ENCODE measurements at places on chromosomes 2 and 18.

DNA sequence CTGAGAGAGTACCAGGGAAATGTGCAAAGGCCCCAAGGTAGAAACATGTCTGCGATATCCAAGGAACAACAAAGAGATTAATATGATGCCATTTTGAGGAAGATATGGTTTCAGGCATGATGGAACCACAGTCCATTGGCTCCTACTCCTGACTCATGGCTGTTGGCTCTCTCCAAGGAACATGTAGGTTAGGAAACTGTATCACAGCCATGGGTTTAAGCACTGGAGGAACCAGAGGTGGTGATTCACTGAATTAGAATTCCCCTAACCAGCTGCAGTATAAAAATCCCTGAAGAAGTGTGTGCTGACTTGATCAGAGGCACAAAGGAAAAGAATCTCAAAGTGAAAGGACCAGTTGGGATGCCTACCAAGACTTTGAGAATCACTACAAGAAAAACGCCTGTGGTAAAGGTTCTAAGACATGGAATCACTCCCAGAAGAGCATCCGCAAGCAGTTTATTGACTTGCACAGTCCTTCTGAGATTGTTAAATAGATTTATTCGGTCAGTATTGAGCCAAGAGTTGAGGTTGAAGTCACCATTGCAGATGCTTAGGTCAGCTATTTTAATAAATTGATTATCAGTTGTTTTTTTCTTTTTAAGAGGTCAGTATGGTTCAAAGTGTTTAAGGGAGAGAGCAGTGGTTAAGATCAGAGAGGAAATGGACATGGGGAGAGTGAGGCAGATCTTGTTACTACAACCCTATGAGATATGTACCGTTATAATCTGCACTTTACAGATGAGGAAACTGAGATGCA is 110.7 kb upstream of the OTX1 start:
- peak; percentile 81 for DNase-seq

- no peak for DNase-seq
These were observed 89.2 kb downstream of the DOCK10 start for GRCh38 chr2:224952936-224953657.

- DNase-seq: no peak
These were observed 78.7 kb upstream of the MSH6 start for GRCh38 chr2:47704287-47704686.

DNA sequence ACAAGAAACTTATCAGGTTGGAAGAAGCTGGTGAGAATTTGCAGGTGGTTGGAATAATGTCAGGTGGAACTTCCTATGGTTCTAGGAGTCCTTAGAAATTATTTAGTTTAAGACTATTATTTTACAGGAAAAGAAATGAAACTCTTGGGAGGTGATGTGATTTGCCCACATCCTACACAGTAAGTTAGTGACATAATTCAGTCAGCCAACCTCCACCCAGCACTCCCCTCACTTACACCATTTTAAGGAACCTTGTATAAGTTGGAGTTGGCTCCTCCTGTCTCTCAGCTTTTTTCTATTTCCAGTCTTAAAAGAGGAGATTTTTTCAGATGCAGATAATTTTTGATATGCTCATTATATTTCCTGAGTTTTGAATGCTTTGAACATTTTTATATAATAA is 86.4 kb downstream of the SKA1 start:
- no peak for DNase-seq

- peak; percentile 56 for DNase-seq
These were observed 32.6 kb downstream of the RBKS start for GRCh38 chr2:27857417-27858172.

DNA sequence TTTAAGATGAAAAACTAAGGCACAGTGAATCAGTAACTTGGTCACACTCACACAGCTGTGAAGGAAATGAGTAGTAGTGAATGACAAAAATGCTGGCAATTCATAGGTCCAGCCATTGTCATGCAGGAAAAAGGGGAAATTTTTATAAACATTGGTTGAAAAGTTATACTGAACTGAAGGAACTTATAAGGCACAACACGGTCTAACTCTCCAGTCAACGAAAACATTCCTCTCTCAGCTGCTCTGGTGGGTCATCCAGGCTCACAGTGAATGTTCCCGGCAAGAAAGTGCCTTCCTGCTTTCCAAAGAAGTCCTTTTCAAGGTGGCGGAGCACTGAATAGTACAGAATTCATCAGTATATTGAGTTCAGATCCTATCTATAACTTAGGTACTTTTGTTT is 476.1 kb downstream of the DCC start:
- no peak for DNase-seq

DNA sequence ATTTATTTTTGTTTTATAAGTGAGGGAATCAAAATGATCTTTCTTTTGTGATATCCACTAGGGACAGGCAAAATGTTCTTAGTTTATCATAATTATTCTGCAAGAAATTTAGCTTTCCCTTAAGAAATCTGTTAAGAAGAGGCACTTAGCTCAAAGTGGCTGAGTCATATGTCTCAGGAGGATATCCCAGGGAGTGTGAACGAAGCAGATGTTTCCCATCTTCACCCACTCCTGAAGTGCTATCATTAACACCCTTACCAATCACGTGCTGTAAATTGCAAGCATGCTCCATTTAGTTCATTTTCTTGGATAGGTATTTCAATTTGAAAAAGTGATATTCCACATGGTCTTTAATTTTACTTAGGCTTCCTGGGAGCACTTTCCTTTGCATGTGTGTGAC is 774.3 kb upstream of the TMEFF2 start:
- DNase-seq: no peak

GRCh38 chr18:76573325-76574025 is 78.4 kb upstream of the ZNF516 start:
- peak; percentile 53 for DNase-seq

DNA sequence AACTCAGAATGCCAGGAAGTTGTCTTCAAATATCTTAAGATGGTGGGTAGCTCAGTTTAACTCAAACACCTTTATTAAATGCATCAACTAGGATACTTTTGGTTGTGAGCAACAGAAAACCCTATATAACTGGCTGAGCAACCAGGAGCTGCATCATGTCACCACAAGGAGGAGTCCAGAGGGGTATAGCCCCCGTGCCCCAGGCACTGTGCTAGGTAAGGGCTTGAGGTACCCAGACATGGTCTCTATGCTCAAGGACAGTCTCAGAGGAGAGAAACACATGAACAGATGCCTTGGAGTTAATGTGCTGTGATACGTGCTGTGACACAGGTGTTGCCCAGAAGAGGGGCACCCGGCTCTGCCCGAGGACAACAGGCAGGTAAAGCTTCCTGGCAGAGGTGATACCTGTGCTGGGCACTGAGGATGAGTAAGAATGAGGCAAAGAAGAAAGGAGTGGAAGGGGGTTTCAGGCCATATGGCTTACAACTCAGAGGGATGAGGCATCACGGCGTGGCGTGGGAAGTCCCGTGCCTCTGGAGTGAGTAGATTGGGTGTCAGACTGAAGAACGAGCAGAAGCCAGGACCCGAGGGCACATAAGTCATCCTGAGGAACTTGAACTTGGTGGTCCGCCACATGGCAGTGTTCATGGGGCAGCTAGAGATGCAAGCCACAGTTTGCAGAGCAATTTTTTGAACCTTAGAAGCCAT is 32.0 kb upstream of the CAB39 start:
- DNase-seq: peak; percentile 39

DNA sequence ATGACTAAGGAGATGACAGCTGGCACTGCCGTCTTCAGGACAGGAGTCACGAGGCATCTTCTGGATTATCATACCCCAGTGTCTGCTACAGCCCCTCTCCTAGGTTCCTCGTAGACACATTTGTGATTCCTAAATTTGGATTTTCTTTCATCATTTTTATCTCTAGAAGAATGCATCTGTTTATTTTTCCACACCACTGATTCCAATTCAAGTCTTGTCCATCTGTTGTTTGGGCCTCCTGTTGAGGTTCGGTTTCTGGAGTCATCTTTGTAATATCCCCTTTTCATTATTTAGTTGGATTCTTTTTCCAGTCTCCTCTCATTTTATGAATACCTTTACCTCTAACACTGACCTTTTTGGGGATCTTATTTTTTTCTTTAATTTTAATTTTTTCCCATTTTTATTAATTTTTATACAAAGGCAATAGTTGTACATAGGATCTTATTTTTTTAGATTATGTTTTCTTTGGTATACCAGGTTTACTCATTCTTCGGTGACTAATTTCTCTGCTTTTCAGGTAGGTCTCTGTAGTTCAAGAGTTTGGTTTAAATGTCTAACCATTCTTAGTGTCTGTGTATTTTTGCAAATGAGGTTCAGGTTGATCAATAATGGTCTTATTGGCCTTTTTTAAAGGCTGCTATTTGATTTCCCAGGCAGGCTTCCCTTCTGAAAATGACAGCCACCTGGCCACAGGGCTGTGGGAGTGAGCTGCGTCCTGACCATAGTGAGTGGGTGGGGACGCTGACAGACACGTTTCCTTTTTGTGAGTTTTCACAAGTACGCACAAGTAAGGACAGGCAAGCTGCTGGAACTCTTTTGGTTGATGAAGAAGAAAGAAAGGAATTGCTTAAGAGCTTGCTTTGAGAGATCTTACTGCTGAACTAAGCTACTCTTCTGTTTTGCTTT is 34.5 kb downstream of the FARP2 start:
- DNase-seq: no peak

- DNase-seq: no peak
These were observed 298.0 kb downstream of the DSEL start for GRCh38 chr18:67218556-67218955.

- no peak for DNase-seq
These were observed 136.1 kb downstream of the PTGR3 start for GRCh38 chr18:75072672-75073371.

- peak; percentile 7 for DNase-seq
These were observed 8.2 kb upstream of the TMEM182 start for GRCh38 chr2:102753563-102754159.

DNA sequence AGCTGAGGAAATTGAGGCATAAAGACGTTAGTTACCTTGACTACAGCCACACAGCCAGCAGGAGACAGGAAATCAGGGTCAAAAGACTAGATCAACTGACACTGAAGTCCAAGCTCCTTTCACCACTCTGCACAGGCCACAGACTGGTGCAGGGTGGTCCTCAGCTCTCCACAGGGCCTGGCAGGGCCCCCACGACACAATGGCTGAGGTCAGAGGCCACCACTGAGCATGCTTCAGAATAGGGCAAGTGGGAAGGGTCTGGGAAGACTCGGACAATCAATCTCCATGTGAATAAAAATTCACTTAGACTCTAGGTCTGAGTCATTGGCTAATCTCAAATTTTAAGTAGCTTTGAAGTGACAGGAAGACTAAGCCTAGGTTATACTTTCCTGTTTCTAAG is 201.7 kb downstream of the ALK start:
- no peak for DNase-seq

- DNase-seq: no peak
These were observed 71.1 kb upstream of the HPCAL1 start for GRCh38 chr2:10231551-10232085.

GRCh38 chr18:79367989-79368388 is 27.7 kb upstream of the NFATC1 start:
- DNase-seq: no peak

- no peak for DNase-seq
These were observed 31.4 kb upstream of the RHOB start for GRCh38 chr2:20415511-20415918.

DNA sequence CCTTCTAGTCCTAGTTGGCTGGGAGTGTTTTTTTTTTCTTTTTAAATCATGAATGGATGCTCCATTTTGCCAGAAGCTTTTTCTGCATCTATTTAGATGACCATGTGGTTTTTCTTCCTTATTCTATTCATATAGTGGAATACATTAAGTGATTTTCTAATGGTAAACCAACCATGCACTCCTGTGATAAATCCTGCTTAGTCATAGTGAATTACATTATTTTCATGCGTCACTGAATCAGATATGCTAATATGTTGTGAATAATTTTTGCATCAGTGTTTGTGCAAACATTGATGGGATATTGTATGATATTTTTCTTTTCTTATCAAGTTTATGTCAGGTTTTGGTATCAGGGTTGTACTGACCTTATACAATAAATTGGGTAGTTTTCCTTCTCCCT is 229.3 kb upstream of the REV1 start:
- no peak for DNase-seq

GRCh38 chr2:68709421-68709911 is 25.1 kb upstream of the ARHGAP25 start:
- DNase-seq: peak; percentile 39

- DNase-seq: peak; percentile 70
These were observed 126.9 kb upstream of the DAPL1 start for GRCh38 chr2:158668001-158668765.

DNA sequence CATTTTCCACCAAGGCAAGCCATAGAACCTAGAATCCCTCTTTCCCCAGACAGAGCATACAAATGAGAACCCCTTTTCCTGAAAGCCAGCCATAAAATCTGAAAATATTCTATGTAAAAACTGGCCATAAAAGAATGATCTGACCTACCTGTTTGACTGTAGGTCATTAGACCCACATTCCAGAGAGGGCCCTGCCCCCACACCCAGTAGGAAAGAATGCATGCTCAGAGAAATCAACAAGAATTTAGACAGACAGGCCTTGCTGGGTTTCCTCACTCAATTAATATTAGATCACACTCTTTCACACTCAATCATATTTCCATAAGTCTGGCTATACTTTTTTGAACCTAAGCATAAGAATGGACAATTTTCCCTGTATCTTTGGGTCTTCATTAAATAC is 929.5 kb downstream of the ERBB4 start:
- DNase-seq: no peak

- DNase-seq: no peak
These were observed 124.2 kb upstream of the ITGB6 start for GRCh38 chr2:160324161-160324800.

DNA sequence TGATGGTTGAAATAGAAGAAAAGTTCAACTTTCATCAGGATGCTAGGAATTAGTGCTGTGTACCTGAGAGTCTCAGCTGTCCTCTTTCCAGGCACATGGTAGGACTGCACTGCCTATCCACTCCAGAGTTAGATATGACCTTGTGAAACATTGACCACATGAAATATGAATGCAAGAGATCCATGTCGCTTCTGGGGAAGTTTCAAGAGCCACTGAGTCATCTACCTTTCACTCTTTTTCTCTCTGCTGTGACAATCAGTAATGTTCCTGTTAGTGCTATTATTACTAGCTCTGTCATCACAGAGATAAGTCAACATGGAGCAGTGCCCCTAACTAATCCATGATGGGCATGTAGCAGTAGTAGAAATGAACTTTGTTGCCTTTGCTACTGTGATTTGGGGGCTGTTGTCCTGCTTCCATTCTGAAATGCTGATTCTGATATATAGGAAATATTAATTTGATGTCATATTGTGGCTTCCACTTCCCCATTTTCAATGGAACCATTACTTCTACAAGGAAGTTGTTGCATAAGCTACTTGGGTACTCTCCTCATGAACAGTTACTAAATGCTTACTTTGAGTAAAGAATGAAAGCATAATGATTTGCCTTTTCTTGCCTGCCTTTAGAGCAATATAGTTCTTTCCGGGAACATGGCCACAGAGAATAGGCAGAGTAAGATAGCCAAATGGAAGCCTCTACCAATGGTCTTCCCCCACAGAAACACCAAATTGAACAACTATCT is 192.8 kb upstream of the ZNF521 start:
- no peak for DNase-seq

DNA sequence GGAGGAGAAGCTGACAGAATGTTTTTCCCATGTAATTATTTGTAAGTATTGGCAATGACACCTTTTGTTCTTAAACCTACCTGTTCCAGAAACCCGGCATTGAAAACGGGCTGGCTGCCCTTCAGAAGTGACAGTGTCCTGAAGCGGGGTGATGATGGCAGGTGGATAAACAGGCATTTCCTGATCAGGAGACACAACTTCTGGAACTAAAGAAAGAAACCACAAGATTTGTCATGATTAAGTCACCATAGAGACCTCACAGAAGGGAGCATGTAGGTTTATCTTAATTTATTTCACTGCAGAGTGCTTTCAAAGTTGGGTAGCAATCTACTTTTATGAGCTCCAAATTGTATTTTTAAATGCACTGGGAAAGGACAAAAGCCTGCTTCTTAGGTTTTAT is 43.1 kb downstream of the TTN start:
- no peak for DNase-seq

GRCh38 chr2:30190637-30191036 is 40.7 kb upstream of the LBH start:
- DNase-seq: no peak
